ENCODE measurements at places on chromosomes 12 and 14. TPM values are rescaled to one million over a fixed set of nuclear protein-coding genes. Genes with fewer than 3 reads are reported as not detected.

DNA sequence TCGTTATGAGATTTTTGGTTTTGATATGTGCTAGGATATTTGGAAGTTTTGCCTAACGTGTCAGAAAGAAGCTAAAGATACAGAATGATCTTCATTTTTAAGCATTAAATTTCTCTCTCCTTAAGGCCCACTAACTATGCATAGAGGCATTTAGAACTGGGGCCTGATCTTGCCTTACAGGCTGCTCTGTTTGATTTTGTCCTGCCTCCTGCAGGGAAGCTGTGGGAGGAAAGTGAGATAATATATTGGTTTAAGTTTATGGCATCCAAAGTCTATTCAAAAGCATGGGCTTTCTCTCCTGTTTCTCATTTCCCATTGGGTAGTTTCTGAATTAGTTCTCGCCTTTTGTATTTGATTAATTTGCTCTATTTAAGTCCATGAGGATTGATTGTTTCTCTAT is 250.3 kb upstream of the FBXO33 start:
- no peak for DNase-seq

DNA sequence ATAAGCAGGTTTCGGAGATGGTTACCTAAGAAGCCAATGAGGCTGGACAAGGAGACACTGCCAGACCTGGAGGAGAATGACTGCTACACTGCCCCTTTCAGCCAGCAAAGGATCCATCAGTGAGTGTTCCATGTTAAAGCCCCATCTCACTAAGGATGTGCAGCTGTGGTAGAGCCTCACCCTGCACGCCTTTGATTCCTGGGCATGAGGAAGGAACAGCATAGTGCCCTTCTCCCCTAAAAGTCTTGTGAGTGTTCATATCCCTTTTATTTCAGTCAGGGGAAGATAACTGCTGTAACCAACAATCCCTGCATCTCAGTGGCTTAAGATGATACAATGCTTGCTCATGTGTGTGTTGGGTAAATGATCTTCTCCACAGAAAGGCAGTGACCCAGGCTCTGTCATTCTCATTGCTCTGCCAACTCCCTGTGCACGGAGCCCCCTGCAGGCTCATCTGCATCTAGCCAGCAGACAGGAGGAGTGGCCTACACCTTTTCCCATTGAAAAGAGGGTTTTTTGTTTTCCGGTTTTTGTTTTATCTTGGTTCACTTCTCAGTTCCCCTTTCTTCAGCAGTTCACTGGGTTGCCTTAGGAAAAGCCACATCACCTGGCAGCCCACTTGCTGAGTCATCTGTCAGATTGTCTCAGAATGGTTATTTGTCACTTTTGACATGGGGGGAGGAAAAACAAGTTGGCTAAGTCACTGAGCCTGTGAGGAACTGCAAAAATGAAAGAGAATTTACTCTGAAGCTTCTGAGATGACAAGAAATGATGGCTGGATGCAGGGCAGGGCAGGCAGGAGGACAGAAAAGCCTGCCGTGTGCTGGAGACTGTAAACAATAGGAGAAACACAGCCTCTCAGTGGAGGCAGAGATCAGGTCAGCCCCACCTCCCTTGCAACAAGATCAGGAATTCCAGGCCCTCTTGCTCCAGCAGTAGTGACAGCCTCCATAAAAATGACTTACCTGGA is 193.3 kb downstream of the ANO4 start:
- no peak for DNase-seq

COCH gene
- 25.3 TPM for total RNA-seq

DNA sequence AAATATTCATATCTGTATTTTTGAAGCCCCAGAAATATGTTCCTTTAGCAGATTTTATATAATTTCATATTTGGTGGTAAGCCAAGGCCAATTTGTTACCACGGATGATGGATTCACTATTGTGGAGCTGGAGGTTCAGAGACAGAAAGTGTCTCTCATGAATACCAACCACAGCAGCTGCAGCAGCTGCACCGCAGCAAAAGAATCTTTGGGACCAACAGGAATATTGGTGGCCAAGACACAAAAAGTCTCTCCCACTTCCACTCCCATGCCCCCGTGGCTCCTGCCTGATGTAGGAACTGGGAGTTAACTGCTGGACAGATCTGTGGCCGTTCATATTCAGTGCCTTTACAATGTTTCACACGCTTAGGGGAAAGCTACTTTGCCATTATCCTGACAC is 155.3 kb downstream of the ADAMTS20 start:
- no peak for DNase-seq

- DNase-seq, result peak; percentile 78
Measured at GRCh38 chr14:100384819-100385813, 62.0 kb downstream of the SLC25A47 start.

GRCh38 chr12:128661226-128661569 is 162.6 kb downstream of the SLC15A4 start:
- DNase-seq, result peak; percentile 39

ANKRD13A gene
- 45.3 TPM for total RNA-seq

- no peak for DNase-seq
Measured at GRCh38 chr14:56959869-56960268, 149.6 kb upstream of the OTX2 start.

GRCh38 chr14:51884086-51884927 is 23.9 kb downstream of the GNG2 start:
- no peak for DNase-seq

CCDC198 gene
- total RNA-seq, result 5.4 TPM

GRCh38 chr12:8698132-8698851 is 501 bp downstream of the RIMKLB start:
- peak; percentile 54 for DNase-seq

- peak; percentile 73 for DNase-seq
Measured at GRCh38 chr14:22556990-22557623, 31.9 kb downstream of the DAD1 start.

SMIM41 gene
- total RNA-seq, result 0.18 TPM

DNA sequence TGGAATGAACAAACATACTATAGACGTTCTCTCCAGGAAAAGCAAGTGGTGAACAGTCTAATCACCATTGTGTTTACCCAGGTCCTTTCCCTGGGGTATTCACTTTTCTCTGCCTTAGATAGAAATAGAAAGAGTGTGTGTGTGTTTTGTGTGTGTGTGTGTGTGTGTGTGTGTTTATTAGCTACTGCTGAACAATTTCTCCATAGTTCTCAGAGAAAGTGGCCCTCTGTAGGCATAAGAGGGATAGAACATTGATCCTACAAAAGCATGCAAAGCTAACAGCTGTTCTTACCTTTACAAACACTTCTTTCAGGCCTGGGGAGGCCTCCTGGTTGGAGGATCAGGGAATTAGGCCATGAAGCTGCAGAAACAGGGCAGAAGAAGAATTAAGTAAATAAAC is 665.7 kb upstream of the TBX3 start:
- DNase-seq, result no peak

DNA sequence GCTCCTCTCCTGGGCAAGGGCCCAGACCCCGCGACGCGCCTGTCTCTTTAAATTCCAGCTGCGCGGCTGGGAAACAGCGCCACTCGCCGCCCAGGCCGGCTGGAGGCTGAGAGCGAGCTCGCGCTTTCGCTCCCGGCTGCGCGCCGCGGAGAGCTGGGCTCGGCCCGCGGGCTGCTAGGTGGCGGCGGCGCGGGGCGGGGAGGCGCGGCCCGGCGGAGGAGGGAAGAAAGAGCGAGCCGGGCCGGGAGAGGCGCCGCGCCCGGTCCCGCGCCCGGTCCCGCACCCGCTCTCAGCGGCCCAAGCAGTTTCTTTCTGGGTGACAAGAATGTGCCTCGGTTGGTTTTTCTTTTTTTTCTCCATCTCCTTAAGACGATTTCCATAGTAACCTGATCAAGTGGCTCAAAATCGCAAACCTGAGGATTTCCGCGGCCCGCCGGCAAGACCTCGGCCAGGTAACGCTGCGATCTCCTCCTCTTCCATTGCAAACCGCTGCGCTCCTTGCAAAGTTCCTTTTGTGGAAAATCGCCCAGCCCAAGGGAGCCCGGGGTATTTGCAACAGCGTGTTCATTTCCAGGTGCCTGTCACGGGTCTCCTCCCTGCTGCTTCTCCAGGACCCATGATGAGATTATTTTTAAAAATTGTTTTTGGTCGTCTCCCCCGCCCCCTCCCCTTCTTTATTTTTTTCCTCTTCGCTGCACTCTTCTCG is 259.5 kb upstream of the E2F7 start:
- peak; percentile 70 for DNase-seq

DNA sequence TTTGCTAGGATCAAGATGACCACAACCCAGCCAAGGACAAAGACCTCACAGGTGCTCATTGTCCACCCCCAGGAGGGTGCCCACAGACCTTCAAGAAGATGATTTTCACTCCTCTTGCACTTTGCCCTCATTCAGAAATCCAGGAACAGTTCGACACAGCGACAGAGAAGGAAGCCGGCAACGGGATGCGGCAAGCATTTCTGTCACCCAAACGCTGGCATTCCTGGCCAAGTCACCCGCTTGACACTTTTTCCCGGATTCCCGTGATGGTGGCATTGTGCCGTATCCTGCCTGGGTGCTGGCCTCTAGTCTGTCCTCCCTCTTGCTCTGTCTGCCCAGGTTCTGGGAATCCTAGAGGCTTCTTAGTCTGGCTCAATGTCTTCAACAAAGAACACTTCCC is 770.4 kb upstream of the ALG10B start:
- no peak for DNase-seq

GRCh38 chr12:3634348-3634747 is 118.6 kb downstream of the CRACR2A start:
- DNase-seq, result no peak

CDCA3 gene
- total RNA-seq, result 10.2 TPM

DNA sequence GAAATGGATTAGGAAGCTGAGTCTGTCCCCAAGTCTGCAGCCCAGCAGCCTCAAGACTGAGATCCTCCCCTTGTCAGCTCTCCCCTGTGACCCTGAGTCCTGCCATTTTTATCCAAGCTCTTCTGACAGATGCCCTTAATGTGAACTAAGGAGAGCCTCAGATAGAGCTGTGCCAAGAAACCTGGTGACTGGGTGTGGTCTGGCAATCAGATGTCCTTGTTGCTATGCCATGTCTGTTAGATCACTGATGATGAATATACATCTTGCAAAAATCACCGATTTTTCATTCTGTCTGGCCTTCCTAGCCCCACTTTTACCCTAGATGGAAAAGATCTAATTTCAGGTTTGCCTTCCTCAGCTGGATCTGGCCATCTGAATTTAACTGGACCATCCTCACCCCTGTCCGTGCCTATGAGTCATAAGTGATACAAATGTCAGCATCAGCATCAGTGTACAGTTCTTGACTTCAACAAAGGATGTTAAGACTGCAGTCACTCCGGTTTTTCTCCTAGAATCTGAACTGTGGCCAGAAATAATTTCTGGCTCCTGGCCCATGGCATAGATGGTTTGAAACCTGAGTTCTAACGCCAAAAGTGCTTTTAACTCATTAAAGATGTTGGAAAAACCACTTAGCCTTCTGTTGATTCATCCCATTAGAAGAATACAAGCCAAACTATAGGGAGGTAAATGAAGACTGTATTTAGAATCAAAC is 61.2 kb upstream of the GRIP1 start:
- no peak for DNase-seq

- DNase-seq, result no peak
Measured at GRCh38 chr12:41836416-41836815, 308.3 kb downstream of the GXYLT1 start.

DNA sequence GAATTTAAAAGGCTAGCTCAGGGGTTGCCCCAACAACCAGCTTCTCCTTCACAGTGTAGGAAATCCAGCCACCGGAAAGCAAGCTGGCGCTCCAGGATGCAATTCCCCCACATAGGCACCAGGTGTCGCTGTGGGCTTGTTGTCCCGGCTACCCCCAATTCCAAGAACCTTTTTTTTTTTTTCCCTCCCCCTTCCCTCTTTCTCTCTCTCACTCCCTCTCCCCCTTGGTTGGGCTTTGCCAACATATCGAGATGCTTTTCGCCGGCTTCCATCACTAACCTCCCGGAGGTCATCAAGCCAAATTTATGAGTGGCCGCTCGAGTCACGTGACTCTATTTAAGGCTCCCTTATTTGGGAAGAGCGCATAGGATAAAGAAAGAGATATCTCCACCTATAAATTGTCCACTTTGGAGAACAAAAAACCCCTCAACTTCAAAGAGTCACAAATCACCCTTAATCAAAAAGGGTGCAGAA is at the start of gene HOXC5:
HOXC5 (plus strand) TSS at position 424 of the 474 bp plus-strand sequence. CDS start 73 bp downstream, outside the sequence.
- peak; percentile 79 for DNase-seq

DNA sequence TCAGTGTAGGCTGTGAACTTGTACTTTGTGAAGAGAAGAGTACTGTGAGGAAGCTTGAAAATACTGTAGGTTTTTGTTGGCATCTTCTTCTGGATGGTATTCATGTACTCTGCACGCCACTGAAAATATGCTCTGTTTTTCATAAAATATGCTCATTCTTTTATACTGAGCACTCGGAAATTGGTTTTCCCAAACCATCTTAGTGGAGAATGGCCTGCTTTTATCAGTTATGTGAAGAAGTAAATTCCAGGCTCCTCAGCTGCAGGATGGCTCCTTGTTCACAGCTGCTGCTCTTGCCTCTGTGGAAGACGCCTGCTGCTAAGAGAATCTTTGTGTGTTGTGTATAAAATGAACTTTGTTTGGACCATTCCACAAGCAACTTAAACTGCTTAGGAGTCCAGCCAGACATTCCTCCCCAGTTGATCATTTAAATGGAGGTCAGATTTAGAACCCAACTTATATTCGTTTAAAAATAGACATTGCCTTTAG is 443.5 kb upstream of the RGS6 start:
- DNase-seq, result no peak

DNA sequence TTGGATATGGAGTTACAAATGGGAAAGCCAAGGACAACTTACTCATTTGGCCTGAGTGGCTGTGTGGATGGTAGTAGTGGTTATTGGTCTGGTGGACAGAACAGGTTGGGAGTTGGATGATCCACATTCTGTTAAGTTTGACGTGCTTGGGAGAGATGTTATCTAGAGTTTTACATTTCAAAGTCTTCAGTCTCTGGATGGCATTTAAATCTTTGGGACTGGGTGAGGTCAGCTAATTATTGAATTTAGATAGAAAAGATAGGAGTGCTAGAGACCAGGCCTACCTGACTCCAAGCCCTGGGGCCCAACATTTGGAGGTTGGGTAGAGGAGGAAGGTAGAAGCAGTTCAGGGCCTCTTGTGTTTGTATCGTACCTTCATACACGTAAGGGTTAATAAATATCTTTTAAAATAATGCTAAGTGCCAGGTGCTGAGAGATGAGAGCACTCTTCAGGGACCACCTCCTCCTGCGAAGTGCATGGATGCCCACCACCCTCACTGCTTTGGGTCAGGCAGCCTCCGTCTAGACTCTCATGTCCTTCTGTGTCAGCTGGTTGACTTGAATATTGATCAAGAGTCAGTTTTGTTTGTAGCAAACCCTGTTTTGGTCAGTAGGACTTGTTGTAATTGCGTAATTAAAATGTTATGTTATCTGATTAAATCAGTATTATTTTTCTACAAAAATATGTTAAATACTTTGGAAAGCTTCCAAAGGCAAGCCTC is 460.4 kb upstream of the RGS6 start:
- DNase-seq, result no peak

- peak; percentile 74 for DNase-seq
Measured at GRCh38 chr12:106223485-106224354, 24.1 kb downstream of the CKAP4 start.

DNA sequence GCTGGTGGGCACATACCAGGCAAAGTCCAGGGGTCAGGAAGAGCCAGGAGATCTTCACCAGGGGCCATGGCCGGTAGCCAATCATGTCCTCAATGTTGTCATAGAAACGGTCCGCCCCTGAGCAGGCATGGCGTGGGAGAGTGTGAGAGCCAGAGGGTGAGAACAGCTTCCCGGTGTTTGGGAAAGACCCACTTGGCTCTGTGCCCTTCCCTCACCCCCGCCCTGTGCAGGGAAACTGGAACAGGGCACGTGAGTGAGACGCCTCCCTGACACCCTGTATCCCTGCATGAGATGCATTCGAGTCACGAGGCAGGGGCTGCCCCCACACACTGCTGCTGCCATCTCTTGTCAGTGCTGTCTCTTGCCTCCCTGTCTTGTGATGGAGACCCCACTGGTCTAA is 20.7 kb downstream of the SLC6A12 start:
- DNase-seq, result no peak

GRCh38 chr12:71567537-71567936 is 96.1 kb downstream of the ZFC3H1 start:
- no peak for DNase-seq

STXBP6 gene
- total RNA-seq, result 6.3 TPM

All from cerebellum (tissue), 4 donors.